Ascending aorta (tissue), 2 donors: ENCODE measurements at places on chromosomes 1 and 21.

- no peaks in the 10 kb centered on the region for H3K36me3 ChIP-seq
- no peak overlapping the region for H3K4me3 ChIP-seq
- peaks cover 7% of the 10 kb centered on the region for H3K4me1 ChIP-seq
- H3K27ac ChIP-seq, result no peak overlapping the region
- DNase-seq, result no peak
These were observed 1.3 kb upstream of the SYT6 start for GRCh38 chr1:114154963-114155322.

DNA sequence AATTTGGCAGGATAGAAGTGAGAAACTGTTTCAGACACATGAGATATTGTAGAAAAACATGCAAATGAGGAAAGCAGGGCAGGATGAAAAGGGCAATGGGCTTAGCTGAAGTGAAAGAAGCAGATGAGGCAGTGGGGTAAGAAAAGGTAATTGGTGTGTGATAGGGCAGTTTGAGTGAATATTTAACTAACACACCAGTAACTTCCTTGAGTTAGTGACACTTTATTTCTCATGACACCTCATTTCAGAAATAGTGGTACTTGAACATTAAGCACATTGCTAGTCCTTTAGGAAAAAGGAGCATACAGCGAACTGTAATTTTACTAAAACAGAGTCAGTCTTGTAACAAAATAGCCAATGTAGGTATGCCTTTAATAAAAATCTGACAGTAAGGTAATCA, 415.0 kb downstream of the DPYD start:
- H3K4me1 ChIP-seq, result no peaks in the 10 kb centered on the region
- no peak overlapping the region for H3K27ac ChIP-seq
- no peaks in the 10 kb centered on the region for H3K27me3 ChIP-seq
- no peak for DNase-seq
- no peaks in the 10 kb centered on the region for H3K36me3 ChIP-seq

DNA sequence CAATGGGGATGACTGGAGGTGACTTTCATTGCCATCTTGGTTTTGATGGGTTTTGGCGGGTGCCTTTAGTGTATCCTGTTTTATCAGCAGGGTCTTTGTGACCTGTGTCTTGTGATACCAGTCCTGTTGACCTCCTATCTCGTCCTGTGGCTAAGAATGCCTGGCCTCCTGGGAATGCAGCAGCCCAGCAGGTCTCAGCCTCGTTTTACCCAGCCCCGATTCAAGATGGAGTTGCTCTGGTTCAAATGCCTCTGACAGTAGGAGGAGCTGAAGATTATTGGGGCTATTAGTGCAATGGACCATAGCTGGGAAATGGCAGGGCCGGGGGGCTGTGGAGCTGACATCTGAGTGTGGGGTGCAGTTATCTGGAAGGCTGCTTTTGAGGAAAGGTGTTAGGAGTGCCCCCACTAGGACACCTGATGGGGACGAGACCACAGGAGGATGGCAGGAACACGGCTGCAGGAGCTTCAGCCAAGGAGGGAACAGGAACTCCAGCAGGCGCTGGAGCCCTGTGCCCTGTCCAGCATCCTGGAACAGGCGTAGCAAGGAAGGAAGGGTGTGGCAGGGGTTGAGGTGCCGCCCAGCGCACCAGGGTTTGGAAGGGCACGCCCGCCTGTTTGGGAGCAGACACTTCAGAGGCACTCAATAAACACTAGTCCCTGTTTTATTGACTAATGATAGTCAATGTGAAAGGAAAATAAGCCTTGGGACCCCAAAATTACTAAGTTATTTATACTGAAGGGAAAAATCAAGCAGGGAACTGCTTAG, 15.3 kb upstream of the AGPAT3 start:
- DNase-seq, result no peak
- no peak overlapping the region for H3K27ac ChIP-seq
- no peaks in the 10 kb centered on the region for H3K36me3 ChIP-seq
- no peaks in the 10 kb centered on the region for H3K27me3 ChIP-seq
- no peaks in the 10 kb centered on the region for H3K4me1 ChIP-seq

GRCh38 chr1:199597152-199597551, 430.4 kb upstream of the NR5A2 start:
- DNase-seq, result no peak
- H3K27me3 ChIP-seq, result no peaks in the 10 kb centered on the region
- H3K4me1 ChIP-seq, result no peaks in the 10 kb centered on the region
- no peak overlapping the region for H3K27ac ChIP-seq

- no peaks in the 10 kb centered on the region for H3K4me1 ChIP-seq
- no peak overlapping the region for H3K27ac ChIP-seq
- H3K36me3 ChIP-seq, result no peaks in the 10 kb centered on the region
- no peaks in the 10 kb centered on the region for H3K27me3 ChIP-seq
- no peak for DNase-seq
- no peak overlapping the region for H3K4me3 ChIP-seq
These were observed 184.4 kb upstream of the KCNK2 start for GRCh38 chr1:214898161-214898560.

DNA sequence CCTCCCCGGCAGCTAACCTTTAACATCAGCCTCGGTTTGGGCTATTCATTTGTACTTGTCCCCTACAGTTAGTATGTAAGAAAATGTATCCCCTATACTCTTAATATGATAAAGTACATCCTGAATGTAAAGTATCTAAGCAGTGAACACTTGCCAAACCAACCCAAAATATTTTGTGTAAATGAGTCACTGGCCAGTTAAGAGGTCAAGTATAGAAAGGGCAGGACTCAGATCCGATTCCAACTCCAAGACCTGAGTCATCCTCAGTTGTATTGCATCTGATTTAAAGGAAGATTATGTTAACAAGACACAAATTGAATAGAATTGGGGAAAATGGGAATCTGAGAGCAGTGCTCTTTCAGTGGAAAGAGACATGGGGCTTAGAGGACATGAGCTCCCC, 84.4 kb downstream of the CD58 start:
- H3K27me3 ChIP-seq, result no peaks in the 10 kb centered on the region
- H3K36me3 ChIP-seq, result no peaks in the 10 kb centered on the region
- no peak overlapping the region for H3K4me3 ChIP-seq
- no peak overlapping the region for H3K27ac ChIP-seq

DNA sequence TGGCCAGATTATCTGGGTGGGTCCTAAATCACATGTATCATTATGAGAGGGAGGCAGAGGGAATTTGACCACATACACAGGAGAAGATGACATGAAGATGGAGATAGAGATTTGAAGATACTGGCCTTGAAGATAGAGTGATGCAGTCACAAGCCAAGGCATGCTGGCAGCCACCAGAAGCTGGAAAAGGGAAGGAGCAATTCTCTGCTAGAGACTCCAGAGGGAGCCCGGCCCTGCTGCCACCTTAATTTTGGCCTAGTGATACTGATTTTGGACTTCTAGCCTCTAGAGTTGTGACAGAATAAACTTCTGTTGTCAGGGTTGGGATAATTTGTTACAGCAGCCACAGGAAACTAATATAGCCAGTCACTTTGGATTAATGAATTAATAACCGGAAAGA, 2.2 kb upstream of the PRDM2 start:
- H3K4me3 ChIP-seq, result no peak overlapping the region
- DNase-seq, result no peak
- no peak overlapping the region for H3K27ac ChIP-seq
- no peaks in the 10 kb centered on the region for H3K27me3 ChIP-seq
- H3K4me1 ChIP-seq, result no peaks in the 10 kb centered on the region

DNA sequence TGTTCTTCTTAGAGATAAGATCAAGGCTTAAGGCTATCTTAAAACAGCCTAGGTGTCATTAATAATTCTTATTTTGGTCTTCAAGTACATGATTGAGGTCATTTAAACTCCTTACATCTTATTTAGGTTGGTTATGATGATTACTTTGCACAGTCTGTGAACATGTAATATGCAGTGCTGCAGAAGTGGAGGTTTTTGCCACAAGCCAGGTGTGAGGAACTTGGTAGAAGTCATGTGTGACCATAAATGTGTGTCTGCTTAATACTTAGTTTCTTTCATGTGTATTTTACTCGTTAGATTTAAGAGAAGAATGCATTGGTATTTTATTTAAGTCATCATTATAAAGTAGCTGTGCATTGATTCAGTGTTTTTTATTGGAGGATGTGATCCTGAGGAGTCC, 10.1 kb downstream of the ATG4C start:
- H3K4me1 ChIP-seq, result no peaks in the 10 kb centered on the region
- no peak overlapping the region for H3K27ac ChIP-seq
- H3K27me3 ChIP-seq, result no peaks in the 10 kb centered on the region
- H3K36me3 ChIP-seq, result no peaks in the 10 kb centered on the region
- no peak for DNase-seq
